ENCODE measurements at places on chromosomes 1 and 21.

GRCh38 chr1:217181756-217182155 lies 449.1 kb downstream of the GPATCH2 start:
- no peak for DNase-seq

- no peak for DNase-seq
These were observed 68.4 kb upstream of the CHRM3 start for GRCh38 chr1:239317948-239318347.

- DNase-seq, result no peak
These were observed 318.9 kb downstream of the OMA1 start for GRCh38 chr1:58227604-58228003.

DNA sequence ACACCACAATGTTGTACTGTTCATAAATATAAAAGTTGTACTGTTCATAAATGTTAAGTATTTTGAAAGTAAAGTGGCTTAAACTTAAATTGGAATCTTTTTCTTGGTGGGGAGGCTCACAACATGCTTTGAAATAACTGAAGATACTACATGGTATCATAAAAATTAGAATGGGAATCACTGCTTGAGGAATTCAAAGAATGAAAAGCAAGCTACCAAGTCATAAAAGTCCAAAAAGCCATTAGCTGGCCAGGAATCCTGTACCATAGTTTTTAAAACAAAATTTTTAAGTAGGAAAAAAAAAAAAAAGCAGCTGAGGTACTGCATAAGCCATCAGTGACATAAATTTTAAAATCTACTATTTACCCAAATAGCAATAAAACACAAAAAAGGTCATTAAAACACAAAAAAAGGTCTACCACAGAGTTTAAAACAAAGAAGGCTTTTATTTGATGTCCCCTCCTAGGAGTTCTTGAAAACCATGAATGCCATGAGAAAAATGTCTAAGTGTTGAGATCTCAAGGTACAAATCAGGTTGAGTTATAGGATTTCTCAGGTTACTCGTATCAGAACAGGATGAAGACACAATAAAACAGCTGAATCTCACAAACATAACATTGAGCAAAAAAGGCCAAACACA lies 8.6 kb downstream of the ZZZ3 start:
- no peak for DNase-seq

DNA sequence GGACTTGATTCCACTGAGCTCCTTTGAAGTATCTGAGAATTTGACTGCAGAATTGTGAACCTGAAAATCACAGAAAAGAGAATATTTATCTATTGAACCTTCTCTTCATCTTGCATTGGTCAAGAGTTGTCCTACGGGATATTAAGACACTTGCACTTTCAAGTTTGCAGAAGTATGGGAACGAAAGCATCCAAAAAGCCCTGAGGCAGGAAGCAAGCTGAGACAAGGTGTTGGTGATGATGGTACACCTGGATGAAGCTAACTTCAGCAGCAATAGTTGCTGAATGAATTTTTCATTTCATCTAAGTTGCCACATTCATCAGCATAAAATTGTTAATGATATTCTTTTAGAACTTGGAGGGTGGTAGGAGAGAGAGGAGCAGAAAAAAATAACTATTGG lies 686.6 kb upstream of the ADAMTS5 start:
- DNase-seq, result no peak

GRCh38 chr1:185719021-185719420 lies 15.2 kb upstream of the HMCN1 start:
- DNase-seq, result no peak

- DNase-seq, result no peak
These were observed 108.2 kb downstream of the NAV1 start for GRCh38 chr1:201647094-201647493.

- DNase-seq, result no peak
These were observed 26.9 kb downstream of the IGSF21 start for GRCh38 chr1:18134324-18135046.

DNA sequence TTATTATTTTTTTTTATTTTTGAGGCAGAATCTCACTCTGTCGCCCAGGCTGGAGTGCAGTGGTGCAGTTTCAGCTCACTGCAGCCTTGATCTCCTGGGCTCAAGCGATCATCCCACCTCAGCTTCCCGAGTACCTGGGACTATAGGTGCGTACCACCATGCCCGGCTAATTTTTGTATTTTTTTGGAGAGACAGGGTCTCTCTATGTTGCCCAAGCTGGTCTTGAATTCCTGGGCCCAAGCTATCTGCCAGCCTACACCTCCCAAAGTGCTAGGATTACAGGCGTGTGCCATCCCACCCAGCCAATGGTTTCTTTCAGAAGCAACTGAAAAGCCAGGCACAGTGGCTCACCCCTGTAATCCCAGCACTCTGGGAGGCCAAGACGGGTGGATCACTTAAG lies 2.3 kb downstream of the KRTCAP2 start:
- no peak for DNase-seq

- peak; percentile 44 for DNase-seq
These were observed 27.4 kb downstream of the C1orf116 start for GRCh38 chr1:207004931-207005830.

- no peak for DNase-seq
These were observed 13.4 kb downstream of the OSCP1 start for GRCh38 chr1:36436821-36437220.

GRCh38 chr1:160727316-160727640 lies 11.8 kb upstream of the SLAMF7 start:
- no peak for DNase-seq

DNA sequence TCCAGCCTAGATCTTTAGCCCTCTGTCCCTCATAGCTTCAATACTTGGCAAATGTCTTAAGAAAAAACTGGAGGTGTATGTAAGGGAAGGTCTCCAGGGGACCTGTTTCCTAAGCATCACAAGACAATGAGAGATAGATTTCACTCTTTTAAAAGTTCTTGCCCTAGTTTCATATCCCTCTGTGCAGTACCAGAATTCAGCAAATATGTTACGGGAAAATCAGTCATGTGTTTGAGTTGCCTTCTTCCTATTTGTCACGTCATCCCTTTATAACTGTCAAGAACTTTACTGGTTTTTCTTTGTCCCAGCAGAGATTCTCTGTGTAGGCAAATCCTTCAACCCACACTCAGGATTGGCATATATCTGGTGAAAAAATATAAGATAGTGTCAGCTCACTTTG lies 32.3 kb downstream of the DNASE2B start:
- no peak for DNase-seq

GRCh38 chr1:177913762-177914540 lies 55.9 kb downstream of the SEC16B start:
- no peak for DNase-seq

DNA sequence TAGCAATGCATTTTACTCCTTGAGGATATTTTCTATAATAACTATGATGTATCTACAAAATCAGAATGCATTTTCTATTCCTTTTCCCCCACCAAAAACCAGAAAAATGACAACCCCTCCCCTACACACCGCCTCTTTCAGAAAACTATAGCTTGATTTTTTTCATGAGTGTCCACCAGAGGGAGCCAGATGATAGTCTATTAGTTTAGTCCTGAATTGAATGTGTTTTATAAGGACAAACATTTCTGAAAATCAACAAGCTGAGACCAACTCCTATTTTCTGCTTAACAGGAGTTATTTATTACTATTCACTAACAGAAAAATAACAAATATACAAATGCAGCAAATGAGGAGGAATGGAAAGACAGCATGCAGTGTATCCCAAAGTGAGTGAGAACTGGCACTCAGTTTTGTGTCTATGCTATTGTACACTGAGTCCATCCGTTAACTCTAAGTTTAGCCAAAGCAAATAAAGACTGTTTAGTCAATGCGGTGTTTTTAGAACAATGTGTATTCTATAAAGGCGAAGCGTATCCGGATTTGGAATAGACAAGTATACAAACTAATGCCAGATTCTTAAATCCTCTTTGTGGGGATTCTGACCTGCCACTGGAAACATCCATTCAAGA lies 182.6 kb downstream of the VAV3 start:
- peak; percentile 79 for DNase-seq

DNA sequence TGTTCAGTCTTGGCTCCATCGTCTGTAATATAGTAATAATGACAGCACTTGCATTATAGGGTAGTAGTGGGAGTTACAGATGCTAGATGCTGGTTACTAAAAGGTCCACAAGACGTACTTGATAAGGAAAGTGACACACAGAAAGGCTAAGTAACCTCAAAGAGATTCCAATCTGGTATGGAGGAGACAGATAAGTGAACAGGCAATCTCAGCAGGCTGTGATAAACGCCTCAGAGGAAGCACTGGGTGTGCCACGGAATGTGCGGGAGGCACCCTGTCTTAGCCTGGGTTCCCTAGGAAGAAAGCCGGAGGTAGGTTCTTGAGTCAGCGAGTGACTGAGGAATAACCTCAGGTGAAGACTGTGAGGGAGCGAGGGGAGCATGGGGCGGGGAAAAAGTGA lies 4.6 kb upstream of the CTPS1 start:
- no peak for DNase-seq

DNA sequence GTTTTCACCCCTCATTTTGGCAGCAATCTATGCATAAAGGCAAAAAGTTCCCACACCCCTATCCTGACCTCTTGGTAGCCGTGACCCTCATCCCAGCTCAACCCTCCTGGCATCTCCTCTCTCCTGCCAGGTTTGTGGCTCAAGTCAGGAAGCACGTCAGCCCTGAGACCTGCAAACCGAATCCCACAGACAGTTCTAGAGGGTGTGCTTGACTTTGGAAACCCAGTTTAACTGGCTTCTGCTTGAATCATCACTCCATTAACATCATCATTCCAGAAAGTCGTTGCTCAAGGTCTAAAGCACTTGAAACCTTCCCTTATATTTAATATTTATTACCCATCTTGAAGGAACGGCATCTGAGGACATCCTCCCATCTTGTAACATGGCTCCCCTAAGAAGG lies 133.4 kb upstream of the ERG start:
- no peak for DNase-seq

DNA sequence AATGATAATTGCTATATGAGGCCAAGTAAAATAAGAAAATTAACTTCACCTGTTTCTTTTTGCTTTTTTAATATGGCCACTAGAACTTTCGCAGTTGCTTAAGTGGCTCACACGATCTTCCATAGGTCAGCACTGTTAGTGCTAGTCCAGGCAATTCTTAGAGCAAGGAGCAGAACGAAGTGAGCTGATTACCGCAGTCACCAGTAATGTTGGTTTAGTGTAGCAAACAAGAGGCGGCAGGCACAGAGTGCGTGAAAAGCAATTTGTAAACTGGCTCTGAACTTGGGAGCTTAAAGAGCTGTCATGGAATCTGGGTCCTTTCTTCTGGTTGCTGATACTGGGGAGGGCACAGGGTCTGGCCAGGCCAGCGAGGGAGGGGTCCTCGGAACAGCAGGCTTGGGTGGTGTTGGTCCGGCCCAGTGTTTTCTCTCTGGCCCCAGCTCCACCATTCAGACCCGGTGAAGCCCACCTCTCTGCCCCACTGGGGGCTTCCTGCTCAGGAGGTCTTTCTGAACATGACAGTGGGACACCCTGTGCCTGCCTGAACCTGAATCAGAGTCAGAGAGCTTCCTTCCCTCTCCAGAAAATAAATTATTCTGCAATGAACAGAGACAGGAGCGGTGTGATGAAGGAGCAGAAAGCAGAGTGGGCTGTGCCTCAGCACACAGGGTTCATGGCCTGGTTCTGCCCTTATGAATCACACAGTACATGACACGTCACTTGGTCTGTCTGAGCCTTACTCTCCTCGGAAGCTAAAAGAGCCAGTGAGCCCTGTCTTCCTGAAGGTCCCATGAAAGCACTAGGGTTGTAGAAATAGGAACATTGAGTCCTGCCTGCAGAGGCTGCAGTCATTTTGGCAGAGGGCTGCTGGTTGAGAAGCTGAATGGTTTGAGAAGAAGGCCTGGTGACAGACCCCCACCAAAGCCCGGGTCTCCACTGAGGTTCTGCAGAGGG lies 11.9 kb downstream of the ETS2 start:
- no peak for DNase-seq

- no peak for DNase-seq
These were observed 152.2 kb downstream of the SIPA1L2 start for GRCh38 chr1:232477728-232478127.

DNA sequence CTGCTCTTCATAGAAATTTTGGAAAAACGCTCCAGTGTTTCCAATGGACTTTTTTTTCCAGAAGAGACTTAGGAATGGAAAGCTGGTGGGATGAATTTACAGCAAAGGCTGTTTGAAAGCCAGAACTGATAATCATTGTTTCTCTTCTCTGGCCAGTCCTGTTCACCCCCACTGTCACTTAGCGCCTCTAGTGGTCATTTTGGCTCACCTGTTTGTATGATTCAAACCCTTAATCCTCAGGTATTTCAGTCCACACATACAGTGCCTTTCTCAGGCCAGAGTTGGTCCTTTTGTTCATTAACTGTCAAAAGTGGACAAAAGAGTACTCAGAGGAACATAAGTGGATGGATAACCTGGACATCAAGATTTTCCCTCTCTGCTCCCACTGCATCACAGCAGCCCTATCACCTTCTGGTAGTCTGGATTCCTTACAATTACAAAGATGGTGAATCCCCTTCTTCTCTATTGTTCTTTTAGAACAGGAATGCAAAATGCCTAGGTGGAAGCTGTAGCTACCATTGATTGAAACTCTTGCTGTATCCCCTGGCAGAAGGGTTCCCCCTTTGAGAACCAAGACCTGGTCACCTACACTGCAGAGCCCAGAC lies 177.6 kb upstream of the OLFM3 start:
- no peak for DNase-seq

DNA sequence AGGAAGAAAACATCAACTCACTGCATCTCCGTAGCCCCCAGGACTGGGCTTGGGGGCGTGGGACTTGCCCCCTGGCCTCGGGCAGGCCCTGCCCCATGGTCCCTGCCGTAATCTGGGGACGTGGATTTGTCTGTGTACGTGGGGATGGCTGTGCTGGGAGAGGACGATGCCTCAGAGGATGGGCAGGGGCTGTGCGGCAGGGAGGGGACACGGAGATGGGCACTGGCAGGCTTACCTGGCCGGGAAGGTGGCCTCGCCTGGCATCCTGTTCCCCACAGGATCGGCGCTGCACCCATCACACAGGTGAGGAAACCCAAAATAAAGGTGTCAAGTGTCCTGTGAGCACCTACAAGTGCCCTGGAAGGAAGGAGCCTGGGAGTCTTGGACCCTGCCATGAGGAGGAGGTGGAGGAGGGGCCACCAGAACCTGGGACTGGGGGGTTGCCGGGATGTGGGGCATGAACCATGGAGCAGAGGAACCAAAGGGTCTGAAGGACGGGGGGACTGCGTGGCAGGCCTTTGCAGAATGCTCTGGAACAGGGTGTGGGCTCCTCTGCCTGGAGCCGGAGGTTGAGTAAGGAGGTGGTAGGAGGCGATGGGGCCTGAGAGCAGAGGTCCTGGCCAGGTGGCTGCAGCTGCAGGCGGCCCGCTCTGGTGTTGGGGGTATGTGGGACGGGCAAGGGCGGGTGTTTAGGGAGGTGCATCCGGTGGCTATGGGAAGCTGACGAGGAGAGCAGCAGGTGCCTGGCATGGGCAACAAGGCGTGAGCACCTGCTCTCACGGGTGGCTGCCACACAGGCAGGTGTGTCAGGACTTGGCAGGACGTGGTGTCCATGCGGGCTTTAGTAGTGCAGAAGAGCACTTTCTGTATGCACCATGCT lies 27.8 kb upstream of the LRRC3 start:
- DNase-seq, result no peak

GRCh38 chr21:46182548-46183336 lies 1.5 kb downstream of the SPATC1L start:
- no peak for DNase-seq
